ENCODE measurements at places on chromosomes 4 and X.

GRCh38 chrX:122666601-122667000 is 517.5 kb upstream of the GRIA3 start:
- no peak for DNase-seq

- DNase-seq, result no peak
Measured at GRCh38 chr4:185722029-185722316, 90.0 kb downstream of the SORBS2 start.

- DNase-seq, result no peak
Measured at GRCh38 chrX:80335062-80335830, 85.0 kb upstream of the TENT5D start.

DNA sequence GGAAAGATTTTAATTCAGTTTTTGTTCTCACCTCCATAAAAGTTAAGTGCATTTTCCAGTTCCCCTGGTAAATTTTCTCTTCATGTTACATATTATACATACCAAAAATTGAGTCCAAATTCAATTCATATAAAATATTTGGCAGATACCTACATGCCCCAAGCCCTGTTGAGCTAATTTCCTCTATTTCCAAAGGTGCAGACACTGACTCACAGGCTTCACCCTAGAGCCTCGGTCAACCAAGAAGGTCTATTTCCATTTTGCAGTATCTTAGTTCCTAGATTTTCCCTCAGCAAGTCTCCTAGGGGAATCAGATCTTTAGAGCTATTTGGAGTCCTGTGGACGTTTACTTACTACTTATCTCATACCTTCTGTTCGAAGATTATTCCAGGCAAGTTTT is 174.4 kb downstream of the TSPAN5 start:
- no peak for DNase-seq

DNA sequence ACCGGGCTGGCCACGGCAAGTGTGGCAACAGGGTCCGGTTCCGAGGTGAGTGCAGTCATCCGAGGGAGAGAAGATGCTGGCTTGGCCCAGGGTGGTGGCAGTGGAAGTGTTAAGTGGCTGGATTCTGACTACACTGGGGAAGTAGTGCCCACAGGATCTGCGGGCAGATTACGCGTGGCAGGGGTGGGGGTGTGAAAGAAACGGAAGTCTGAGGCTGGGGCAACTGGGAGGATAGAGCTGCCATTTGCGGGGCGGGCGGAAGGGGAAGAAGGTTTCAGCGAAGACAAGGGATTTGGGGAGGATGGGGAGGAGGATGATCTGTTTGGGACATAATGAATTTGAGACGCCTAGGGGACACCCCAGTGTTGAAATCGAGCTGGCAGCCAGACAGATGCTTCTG is 5.3 kb downstream of the RS1 start:
- no peak for DNase-seq

- no peak for DNase-seq
Measured at GRCh38 chr4:13325744-13326143, 158.4 kb downstream of the RAB28 start.

Measured in progenitor cell of endocrine pancreas (in vitro differentiated cells).